Kidney (tissue), 22 donors: ENCODE measurements at places on chromosomes 16 and 17. TPM values are rescaled to one million over a fixed set of nuclear protein-coding genes. Genes with fewer than 3 reads are reported as not detected.

GRCh38 chr16:74771656-74772315 is 2.8 kb downstream of the FA2H start:
- DNase-seq: no peak

GRCh38 chr16:1100084-1100800 is 4.2 kb upstream of the C1QTNF8 start:
- no peak for DNase-seq

The KRTAP4-2 gene
- polyA plus RNA-seq: not detected

- no peak for DNase-seq
Measured at GRCh38 chr17:60851181-60851580, 173.5 kb downstream of the BCAS3 start.

The KRTAP9-2 gene
- not detected for polyA plus RNA-seq

The HS3ST2 gene
- polyA plus RNA-seq: not detected

DNA sequence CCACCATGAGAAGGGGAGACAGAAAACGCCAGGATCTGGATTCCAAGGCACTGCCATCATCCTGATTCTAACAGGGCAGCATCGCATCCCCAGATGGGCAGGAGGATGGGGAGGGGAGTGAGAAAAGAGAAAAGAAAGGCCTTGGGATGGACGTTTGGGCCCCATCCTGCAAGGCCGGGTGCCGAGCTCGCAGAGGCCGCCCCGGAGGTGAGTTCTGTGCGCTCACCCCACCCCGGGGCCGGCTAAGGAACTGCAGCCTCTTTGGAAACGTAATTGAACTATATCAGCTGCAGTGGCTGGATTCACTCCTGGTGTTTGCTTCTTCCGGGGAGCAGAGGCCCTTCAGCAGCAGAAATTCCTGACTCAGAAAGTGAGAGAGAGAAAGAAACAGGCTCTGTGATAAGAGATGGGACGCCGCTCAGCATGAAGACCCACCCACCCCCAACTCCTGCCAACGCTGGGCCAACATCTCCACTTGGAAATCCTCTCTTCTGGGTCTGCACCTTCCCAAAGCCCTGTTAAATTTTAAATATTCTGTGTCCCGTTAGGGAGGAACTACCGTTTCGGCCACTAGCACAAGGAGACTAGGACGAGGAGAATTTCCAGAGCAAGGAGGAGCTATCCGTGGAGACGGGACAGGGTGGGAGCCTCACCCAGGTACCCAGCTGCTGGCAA is 8.5 kb upstream of the SSTR2 start:
- peak; percentile 78 for DNase-seq

DNA sequence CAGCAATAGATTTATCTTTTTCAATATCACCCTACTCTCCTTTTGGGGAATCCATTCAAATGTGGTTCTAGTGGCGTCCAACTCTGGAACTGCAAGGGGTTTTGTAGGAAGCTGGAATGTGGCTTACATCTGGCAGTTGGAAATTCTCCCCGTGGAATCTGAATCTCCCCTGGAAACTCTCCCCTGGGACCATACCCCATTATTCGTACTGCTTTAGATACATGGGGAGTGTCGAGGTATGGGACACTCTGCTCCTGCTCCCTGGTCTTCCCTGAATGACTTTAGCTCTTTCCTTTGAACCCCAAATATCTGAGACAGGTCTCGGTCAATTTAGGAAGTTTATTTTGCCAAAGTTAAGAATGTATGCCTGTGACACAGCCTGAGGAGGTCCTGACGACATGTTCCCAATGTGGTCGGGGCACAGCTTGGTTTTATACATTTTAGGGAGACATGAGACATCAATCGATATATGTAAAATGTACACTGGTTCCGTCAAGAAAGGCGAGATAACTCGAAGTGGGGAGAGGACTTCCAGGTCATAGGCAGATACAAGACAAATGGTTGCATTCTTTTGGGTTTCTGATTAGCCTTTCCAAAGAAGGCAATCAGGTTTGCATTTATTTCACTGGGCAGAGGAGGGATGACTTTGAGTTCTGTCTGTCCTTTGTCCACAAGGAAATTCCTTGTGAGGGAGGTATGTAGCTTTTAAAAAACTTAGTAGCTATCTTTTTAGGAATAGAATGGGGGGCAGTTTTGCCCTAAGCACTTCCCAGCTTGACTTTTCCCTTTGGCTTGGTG is 89.1 kb upstream of the CORO6 start:
- no peak for DNase-seq

GRCh38 chr17:9105068-9105868 is 84.0 kb downstream of the NTN1 start:
- DNase-seq: no peak

The KREMEN2 gene
- polyA plus RNA-seq: not detected

DNA sequence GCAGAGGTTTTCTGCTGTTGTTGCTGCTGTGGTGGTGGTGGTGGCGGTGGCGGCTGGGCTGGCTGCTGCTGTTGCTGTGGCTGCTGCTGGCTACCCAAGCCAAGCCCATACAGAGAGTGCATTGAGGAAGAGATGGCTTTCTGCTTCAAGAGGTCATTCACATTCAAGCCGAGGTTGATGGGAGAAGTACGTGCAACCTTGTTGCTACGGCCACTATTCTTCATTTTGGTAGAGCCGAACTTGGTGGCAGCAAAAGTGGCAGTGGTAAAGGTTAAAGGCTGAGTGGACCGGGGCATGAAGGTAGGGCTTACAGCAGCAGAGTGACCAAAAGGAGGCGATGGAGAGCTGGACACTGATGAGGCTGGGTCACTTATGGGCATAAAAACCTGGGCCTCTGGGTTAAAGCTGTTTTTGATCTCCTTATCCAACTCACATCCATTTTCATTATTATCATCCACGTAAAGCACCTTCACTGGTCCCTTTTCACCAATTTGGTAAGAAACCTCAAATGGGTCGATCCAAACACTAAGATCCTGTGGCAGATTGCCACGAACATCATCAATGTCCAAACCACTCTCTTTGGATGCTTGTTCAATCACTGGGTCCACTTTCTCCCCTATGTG is 2.8 kb downstream of the TOB1 start:
- no peak for DNase-seq

DNA sequence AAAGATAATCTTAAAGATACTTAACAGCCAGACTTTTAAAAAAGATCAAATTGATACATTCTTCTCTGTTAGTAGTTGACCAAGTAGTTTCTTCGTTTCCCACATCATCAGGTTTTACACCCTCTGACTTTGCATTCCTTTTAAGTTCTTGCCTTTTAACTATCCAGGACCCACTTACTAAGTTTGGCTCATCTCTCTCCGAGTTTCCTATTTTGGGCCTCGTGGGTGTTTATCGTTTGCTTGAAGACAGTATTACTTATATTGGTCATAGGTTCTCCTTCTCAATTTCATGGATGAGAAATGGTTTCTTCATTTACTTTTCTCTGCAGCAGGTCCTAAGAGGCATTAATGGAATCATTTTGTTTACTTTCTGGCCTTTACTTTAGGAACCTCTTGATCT is 43.2 kb downstream of the RPA1 start:
- no peak for DNase-seq

The MRPL12 gene
- polyA plus RNA-seq: 251 TPM

- DNase-seq: no peak
Measured at GRCh38 chr17:34578016-34578415, 1.4 kb upstream of the TMEM132E start.

GRCh38 chr16:84278968-84279367 is 15.7 kb upstream of the WFDC1 start:
- no peak for DNase-seq

The TEKT3 gene
- polyA plus RNA-seq: not detected

DNA sequence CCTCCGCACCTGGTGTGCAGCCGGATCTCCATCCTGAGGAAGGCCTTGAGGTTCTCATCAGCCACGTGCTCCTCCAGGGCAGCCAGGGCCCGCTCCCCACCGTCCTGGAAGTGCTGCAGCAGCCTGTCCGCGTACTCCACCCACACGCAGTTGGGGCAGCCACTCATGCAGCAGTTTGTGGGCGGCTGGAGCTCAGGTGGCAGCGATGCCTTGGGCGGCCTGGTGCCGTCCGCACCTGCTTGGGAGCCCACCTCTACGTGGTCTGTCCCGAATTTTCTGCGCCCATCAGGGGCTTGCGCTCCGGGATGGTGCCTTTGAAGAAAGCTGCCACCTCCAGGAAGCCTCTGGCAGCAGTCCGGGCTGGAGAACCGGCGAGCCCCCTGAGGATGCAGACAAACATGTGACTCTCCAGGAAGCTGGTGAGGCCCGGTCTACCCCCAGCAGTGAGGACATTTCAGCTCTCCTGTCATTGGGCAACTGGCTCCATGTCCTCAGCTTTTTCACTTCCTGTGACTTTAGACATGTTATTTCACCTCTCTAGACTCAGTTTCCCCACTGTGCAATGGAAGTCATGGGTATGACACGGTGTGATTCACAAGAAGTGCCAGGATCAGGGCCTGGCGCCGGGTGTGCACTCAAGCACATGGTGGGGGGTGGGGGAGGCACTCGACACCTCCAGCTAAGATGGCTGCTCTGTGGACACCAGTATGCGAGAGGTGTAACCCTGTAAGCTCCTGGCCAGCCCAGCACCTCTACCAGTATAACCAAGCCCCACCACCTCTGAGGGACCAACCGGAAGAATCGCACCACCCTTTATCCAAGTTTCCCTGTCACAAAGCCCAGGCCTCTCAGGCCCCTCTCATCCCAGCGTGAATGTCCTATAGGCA is 957 bp downstream of the OXLD1 start:
- no peak for DNase-seq

The FA2H gene
- 10.3 TPM for polyA plus RNA-seq

- DNase-seq: no peak
Measured at GRCh38 chr16:85449885-85450245, 163.3 kb upstream of the GSE1 start.

DNA sequence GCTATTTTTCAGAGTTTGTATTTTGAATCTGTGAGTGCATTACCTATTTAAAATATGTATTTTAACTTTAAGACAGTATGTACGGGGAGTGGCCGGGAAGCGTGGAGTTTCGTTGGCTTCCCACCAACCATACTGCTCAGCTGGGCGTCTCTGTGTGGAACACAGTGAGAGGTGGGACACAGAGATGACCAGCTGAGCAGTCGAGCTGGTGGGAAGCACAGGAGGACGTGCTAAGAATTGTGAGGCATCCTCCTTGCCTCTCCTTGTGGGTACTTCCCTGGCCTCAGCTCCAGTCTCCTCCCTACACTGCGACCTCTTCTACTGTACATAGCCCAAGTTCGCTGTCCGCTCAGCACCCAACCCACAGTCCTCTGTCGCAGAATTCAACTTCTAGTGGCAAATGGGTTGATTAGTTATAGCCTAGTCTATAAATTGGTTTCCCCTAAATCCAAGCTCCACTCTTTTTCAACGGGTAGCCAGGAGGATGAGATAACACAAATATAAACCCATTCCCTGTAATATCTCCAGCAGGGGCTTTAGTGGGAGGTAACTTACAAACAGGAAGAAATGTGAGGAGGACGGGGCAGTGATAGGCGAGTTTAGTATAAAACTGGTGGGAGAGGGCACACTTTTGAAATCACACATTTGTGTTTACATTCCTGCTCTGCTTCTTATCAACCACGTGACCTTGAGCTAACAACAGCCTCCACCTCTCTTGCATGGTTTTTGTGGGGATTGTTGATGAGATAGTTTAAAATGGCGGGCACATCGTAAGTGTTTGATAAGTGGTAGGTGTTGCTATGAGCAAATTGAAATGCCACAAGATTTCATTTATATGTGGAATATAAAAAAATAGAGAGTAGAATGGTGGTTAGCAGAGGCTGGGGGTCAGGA is 211.9 kb upstream of the HS3ST3A1 start:
- DNase-seq: no peak

DNA sequence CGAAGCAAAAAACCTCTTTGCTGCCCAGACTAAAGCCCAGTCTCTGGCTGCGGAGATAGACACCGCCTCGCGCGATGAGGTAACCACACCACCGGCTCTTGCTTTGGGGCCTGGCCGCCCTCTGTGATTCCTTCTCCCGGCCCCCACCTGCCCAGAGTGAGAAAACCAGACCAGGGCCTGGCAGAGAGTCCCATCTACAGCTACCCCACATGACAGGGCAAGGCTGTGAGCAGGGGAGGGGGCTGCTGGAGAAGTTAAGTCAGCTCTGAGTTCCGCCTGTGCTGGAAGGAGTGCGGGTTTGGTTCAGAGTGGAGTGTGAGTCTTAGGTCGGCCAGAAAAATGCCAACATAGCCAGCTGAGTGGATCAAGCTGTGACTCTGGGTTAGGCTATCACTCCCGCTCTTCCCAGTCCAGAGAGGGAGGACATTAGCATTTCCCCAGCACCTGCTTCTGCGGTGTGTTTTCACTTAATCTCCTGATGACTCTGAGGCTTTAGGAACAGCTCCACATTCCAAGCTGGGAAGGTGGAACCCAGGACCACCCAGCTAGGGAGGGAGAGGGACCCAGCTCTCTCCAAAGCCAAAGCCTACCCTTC is 139.0 kb downstream of the RAB11FIP4 start:
- DNase-seq: no peak

DNA sequence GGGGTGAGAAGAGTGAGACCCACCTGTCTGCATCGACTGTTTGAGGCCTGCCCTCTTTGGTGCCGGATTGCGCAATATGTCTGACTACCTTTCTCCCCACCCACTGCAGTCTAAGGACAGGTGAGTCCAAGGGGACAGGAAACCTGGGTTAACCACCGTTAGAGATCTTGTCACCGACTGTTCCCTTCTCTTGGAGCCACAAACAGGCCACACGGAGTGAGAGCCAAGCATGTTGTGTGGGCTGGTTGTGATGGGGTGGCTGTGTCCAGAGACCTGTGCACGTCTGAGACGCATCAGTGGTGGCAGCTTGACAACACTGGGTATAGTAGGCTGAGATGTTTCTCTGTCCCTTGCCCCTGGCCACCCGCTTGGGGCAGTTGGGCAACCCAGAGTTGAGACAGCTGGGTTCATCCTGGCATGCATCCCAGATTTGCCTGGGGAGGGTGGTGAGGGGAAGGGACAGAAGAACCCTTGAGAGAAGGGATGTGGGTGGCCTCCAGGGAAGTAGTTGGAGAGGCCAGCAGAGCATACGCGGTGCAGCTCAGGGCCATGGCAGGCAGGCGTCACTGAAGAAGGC is 21.4 kb downstream of the MPRIP start:
- no peak for DNase-seq

The MPHOSPH6 gene
- 28.2 TPM for polyA plus RNA-seq

The DLG4 gene
- 6.6 TPM for polyA plus RNA-seq

DNA sequence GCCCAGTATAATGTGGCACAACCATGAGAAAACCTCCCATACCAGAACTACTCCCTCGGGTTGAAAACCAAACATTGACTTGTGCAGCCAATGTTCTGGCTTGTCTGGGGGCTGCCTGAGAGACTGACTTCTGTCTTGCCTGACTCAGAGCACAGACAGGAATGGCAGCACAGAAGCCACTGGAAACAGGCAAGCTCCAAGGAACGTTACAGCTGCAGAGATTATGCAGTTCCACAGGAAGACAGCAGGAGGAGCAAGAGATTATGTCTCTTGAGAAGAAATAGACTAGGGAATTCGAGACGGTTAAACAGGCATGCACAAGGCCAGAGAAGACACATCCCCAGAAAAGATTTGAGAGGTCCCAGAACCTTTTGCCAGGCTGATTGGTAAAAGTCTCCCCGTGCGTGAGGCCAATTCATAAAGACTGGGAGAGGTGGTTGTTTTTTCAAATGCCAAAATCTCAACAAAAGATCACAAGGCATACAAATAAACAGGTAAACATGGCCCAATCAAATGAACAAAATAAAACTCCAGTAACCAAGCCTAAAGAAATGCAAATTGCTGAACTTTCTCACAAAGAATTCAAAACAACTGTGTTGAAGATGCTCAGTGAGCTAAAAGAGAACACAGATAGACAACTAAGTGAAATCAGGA is 90.6 kb upstream of the CDH5 start:
- no peak for DNase-seq

GRCh38 chr17:14746822-14747602 is 446.1 kb downstream of the HS3ST3B1 start:
- DNase-seq: no peak
